ENCODE measurements at places on chromosomes 16 and 17.

DNA sequence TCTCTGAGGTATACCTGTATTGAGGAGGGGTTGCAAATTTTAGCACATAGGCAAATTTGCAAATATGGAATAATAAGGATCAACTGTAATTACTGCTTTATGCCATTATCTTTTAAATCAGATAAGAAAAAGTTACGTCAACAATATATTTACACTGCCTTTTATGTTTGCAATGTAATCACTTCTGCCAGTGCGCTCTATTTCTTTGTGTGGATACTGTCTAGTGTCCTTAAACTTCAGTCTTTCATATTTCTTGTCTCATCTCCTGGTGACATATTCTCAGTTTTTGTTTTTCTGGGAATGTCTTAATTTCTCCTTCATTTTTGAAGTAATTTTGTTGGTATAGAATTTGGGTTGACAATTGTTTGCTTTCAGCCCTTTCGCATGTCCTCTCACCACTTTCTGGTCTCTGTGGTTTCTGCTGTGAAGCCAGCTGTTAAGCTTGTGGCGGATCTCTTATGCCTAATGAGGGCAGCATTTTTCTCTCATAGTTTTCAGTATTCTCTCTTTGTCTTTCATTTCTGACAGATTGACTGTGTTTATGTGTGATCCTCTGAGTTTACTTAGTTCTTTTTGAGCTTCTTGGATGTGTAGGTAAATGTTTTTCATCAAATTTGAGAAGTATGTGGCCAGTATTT is 37.6 kb upstream of the ABCC11 start:
- no peak for DNase-seq

- DNase-seq, result no peak
These were observed 11.1 kb downstream of the SMIM36 start for GRCh38 chr17:55500103-55500502.

DNA sequence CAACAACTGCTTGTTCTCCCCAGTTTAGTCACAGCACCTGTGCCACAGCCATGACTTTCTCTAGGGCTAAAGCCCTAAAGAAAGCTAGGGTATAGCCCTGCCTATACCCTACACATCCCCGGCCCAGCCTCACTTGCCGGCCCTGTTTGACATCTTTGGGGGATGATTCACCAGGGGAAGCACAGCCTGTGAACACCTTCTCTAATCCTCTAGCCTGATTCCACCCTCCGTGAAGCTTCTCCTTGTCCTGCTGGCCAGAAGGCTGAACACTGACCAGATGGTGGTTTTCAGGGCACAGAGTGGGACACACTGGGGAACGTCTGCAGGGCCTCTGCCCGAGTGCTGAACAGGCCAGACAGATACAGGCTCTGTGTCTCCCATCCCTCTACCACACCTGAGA is 6.0 kb downstream of the CLEC16A start:
- no peak for DNase-seq

- no peak for DNase-seq
These were observed 139.0 kb upstream of the HS3ST3A1 start for GRCh38 chr17:13740686-13741085.

DNA sequence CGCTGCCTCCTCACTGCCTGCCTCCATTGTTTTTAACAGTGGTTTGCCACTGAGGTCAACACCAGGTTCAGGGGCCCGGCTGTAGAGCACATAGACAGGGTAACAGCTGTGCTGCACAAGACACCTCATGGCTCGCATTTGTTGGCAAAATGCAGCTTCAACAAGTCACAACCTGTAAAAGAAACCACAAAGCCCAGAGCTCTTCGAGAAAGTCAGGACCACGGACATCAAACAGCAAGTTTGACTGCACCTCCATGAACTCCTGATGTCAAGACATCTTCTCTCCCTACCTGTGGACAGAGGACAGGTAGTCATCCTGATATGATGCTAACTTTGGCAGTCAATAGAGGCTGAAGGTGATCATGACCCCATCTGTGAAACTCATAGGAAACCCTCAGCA is 142.4 kb upstream of the SOX9 start:
- no peak for DNase-seq

- DNase-seq, result no peak
These were observed 143.1 kb upstream of the KCNJ18 start for GRCh38 chr17:21549107-21549687.

DNA sequence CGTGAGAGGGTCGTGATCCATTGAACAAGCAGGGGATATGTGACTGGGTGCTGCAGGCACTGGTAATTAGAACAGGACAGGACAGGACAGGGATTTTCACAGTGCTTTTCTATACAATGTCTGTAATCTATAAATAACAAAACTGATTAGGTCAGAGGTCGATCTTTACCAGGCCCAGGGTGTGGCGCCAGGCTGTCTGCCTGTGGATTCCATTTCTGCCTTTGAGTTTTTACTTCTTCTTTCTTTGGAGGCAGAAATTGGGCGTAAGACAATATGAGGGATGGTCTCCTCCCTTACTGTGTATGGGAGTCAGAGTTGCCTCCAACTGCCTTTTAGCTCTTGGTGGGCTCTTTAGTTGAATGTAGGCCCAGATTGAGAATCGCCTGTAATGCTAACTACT is 1.5 kb upstream of the ZNF764 start:
- DNase-seq, result no peak
